ENCODE measurements at places on chromosomes 11 and 22.

DNA sequence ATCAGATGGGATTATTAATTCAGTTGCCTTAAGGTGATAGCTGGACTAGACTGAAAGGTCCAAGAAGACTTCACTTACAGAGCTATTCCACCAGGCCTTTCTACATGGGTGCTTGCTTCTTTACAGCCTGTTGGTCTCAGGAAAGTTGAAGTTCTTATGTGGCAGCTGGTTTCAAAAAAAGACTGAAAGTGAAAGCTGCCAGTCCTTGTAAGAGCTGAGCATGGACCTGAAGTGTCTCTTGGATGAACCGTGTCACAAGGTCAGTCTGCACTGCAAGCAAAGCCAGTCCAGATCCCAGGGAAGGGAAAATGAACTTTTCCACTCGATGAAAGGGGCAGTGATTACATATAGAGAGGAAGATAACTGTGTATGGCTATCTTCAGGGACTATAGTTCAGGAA, 201.5 kb upstream of the LUZP2 start:
- no peak for DNase-seq

GRCh38 chr11:39327302-39327701, 2132.2 kb downstream of the LRRC4C start:
- no peak for DNase-seq

- no peak for DNase-seq
Measured at GRCh38 chr11:108912581-108912980, 247.7 kb downstream of the DDX10 start.

DNA sequence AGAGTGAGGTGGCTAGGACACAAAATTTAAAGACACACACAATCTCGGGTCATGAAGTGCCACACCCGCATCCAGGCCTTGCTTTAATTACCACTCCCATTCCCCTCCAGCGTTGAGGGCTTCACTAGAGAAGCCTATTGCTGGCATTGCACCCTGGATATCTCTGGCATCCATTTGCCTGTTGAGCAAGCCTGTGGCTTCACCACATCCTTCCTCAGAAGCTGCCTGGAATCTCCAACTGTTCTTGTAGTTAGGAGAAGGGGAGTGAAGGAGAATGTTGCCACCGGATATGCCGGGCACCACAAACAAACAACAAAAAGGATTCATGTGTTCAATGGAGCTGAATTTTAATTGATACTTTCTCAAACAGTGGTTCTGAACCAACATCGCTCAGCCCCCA, 34.4 kb upstream of the RCN1 start:
- no peak for DNase-seq

GRCh38 chr22:28734393-28734792, 7.2 kb downstream of the CHEK2 start:
- DNase-seq = no peak

GRCh38 chr22:19398206-19398605, 33.3 kb downstream of the HIRA start:
- DNase-seq = no peak

DNA sequence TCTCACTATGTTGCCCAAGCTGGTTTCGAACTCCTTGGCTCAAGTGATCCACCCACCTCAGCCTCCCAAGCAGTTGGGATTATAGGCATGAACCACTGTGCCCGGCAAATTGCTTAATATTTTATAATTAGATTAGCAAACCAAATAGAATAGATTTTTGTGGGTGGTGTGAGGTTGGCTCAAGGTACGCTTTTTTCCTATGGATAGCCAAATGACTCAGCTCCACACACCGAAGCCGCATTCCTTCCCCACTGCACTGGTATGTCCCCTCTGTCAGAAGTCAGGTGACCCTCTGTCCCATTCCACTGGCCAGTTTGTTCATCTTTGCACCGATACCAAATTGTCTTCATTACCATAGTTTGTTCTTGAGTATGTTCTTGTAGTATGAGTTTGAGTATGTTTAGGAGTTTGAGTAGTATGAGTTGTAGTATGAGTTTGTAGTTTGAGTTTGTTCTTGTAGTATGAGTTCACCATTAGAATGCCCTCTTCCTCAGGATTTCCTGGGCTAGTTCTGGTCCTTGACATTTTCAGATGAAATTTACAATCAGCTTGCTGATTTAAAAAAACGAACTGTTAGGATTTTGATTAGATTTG, 19.4 kb downstream of the SUSD2 start:
- no peak for DNase-seq

DNA sequence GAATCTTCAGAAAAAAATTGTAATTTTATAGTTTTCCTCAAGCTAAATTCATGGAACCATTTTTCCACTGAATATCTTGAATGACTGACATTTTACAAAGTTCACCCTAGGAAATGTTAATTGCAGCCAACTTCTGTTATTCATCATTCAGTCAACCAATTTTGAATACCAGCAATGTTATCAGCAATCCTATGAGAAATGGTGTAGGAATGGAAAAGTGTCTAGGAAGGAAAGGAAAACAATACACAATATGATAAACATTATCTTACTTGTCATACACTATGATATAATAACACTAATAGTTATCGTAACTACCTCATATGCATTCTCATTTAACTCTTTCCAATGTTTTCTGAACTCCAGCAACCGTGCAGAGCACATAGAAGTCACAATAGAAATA, 790.5 kb upstream of the LRRC4C start:
- DNase-seq = no peak

GRCh38 chr11:67354075-67355022, 1.0 kb upstream of the POLD4 start:
- DNase-seq = no peak
